Stimulated activated CD8-positive, alpha-beta memory T cell treated with anti-CD3 and anti-CD28 coated beads, Interleukin-2, amount 100 ng/mL, for 48 hours (primary cell): ENCODE measurements at places on chromosomes 4 and X.

- DNase-seq, result no peak
Observed at GRCh38 chr4:33494150-33494549, 2750.2 kb downstream of the ARAP2 start.

- DNase-seq, result no peak
Observed at GRCh38 chrX:152925835-152926234, 28.0 kb downstream of the ZNF185 start.

GRCh38 chr4:90074322-90074886 lies 52.8 kb upstream of the CCSER1 start:
- no peak for DNase-seq

DNA sequence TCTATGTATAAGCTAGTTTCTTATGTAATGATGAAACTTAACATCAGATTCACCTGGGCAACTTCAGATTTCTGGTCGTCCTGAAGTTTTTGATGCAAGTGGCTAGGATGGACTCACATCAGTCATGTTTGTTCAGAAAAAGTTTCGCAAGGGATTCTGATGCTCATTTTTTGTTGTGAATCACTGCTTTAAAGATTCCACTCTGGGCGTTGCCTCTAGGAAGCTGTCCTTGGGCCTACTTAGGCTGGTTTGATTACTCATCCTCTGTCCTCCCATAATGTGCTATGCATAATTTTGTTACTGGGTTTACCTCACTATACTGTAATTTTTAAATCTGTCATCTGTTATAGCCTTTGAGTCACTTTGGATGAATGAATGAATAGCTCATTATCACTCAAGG lies 30.8 kb downstream of the HERC3 start:
- DNase-seq, result no peak

DNA sequence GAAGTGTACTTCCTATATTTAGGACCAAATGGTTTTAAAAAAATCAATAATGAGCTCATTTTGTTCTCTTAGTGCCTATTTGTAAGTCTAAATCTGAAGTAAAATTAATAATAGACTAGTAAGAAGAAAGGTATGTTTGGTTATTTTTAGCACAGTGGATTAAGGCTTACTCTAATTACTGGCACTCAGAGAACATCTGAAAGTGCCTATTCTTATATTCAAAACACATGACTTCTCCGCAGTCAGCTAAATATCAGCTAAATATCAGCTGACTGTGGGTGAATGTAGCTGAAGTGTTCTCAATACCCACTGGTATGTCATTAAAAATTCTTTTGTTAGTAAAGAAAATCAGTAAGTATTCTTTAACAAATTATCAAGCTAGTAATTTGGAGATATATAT lies 6.0 kb downstream of the AP1S2 start:
- DNase-seq, result no peak

- no peak for DNase-seq
Observed at GRCh38 chr4:1014291-1015167, 3.1 kb downstream of the FGFRL1 start.

DNA sequence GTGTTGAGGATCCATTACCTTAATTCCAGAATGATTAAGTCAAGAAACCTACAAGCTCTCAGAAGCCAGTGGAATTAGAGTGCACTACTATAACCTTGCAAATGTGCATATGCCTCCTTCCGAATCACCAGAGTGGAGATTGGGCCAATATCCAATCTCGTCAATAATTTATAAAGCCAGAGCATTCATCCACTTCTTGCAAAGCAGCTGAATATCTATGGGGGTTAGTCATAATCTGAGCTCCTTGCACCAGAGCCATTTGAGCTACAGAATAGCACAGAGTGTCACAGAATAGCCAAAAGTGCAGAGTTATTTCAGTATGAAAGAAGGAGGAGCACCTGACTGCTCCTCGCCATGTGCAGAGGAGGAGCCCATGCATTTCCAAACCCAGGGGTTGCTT lies 69.2 kb upstream of the MTM1 start:
- DNase-seq, result no peak

DNA sequence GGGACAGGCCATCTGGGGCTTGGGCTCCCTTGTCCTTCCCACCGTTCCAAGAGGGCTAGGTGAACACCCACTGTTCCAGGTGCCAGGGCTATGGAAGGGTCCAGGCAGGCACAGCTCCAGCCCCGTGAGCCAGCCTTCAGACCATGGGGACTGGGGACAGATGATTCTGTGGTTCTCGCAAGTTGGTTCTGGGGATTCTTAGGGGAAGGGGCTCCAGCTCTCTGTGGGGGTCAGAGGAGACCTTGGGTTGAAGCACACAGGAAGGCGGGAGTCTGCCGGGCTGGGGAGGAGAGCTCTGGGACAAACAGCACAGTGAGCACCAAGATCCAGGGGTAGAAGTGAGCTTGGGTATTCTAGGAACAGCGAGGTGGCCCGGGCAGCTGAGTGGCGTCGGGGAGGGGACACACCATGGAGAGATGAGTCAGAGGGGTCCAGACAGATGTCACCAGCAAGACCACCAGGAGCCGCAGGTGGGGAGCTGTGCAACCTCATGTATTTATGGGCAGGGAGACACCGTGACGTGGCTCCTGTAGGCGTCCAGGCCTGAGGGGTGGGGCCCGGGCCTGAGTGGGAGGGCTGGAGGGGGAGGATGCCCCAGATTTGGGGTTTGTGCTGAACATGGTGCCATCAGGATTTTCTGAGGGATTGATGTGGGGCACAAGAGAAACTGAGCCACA lies 48.8 kb upstream of the HMX1 start:
- no peak for DNase-seq

DNA sequence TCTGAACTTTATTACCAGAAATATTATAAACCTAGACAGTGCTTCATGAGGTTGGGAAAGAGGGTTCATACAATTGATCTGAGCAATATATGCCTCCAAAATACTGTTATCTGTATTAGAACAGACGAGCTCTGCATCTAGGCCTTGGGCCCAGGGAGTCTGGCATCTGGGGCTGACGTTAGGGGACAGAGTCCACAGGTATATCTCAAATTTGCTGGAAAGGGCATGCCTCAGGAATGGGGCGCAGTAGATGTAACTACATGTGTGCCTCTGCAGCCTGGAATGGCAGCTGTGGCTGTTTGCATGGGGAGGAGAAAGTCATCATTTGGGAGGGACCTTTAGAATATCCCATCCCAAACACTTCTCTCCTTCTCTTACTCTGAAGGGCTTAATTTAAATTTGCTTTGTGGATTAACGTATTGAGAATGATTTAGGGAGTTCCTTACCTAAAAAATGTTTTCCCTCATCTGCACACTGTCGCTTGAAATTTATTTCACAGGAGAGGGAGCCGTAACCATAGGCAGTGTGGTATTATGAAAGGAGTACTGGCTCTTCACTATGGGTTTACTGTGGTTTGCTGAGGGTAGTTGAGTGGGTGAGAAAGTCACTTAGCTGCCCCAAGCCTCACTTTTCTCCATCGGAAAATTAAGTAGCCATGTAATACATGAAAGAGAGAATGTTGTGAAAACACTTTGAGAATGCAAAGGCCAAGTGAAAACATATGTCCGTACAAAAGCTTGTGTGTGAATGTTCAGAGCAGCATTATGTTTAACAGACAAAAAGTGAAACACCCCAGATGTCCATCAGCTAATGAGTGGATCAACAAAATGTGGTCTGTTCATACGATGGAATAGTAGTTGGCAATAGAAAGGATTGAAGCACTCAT lies 5.9 kb downstream of the ADD1 start:
- DNase-seq, result no peak

DNA sequence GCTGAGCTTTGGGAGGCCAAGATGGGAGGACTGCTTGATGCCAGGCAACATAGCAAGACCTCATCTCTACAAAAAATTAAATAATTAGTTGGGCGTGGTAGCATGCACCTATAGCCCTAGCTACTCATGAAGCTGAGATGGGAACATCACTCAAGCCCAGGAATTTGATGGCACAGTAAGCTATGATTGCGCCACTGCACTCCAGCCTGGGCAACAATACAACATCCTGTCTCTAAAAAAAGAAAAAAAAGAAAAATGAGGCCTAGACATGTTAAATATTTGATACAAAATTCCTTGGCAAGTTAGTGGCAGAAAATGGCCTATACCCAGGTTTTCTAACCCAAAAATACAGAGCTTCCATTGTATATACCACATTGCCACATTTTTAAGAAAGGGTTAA lies 88.1 kb upstream of the MAB21L2 start:
- no peak for DNase-seq

DNA sequence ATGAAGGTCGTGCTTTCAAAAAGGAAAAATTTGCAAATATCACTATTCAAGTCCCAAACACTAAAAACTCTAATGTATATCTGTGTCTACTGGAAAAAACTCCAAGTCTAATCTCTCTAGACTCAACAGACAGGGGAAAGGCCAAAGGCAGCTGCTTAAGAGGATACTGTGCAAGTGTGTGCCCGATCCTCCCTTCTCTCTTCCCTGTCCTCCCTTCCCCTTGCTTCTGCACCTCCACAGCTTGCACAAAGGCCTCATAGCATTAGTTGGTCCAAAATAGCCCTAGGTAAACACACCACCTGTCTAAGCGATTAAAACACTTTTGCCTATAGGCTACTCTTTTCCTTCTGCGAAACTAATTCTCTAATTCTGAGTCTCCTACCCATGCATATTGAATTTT lies 10.6 kb downstream of the C4orf54 start:
- no peak for DNase-seq

DNA sequence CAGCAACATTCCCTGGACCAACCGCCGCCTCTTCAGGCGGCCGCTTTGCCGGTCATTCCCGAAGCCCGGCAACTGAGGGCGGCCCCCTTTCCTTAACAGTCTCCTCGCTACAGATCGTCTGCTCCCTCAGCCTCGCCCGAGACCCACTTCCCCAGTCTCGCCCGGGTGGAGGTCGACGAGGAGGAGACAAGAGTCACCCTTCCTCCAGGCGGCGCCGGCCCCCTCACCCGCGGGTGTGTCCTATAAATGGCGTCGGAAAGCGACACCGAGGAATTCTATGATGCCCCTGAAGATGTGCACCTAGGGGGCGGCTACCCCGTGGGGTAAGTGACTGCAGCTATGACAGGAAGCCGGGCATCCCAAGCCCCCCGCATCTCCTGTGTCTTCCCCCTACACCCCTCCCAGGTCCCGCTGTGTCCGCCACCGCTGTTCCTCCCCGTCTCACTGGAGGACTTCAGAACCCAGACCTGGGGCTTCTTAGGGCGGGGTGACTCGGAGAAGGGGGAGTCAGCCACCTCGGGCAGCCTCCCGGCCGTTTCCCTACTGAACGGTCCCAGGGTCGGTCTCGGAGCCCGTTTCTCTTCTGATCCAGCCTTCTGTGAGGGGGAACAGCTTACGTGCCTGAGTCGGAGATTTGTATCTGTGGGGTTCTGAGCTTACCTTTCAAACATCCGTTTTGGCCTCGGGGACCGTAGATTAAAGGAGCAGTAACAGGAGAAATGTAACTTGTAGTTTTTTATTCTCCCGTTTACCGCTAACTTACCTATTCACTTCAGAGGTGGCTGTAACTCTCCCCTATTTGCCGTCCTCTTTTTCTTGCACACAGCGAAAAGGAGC lies 570 bp downstream of the WDR44 start:
- peak; percentile 10 for DNase-seq

- no peak for DNase-seq
Observed at GRCh38 chr4:113179091-113179490, 129.6 kb downstream of the ANK2 start.

DNA sequence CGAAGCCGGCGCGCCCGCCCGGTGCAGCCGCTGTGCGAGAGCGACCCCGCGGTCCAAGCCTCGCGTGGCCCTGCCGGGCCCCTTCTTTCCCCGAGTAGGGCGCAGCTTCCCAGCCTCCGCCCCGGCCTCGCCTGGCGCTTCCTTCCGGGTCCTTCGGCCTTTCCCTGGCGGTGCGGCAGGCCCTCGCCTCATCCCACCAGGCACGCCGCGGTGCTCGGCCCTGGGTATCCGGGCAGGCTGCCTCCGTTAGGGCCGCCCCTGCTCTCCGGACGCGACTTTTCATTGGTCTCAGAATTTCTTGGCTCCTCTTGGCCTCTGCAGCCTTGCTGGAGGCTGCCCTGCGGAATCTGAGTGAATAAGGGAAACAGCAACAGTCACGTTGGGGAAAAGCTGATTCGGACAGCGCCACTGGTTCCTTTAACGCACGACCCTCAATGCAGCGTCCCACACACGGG lies 429 bp downstream of the UVSSA start:
- peak; percentile 32 for DNase-seq

DNA sequence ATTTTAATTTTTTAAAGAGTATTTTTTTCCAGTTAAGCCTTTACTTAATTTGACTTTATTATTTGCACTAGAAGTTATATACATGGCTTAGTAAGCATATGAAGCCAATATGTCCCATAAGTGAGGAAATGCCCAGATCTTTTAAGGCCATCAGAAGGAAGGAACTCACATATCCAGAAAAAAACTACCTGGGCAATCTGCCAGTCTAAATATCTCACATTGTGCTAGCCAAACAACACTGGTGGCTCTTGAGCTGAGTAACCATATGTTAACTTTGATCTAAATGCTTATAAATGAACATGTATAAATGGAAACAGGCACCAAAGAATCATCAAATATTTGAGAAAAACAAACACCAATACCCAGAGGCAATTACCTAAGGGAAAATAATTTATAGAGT lies 138.6 kb upstream of the APOOL start:
- no peak for DNase-seq

DNA sequence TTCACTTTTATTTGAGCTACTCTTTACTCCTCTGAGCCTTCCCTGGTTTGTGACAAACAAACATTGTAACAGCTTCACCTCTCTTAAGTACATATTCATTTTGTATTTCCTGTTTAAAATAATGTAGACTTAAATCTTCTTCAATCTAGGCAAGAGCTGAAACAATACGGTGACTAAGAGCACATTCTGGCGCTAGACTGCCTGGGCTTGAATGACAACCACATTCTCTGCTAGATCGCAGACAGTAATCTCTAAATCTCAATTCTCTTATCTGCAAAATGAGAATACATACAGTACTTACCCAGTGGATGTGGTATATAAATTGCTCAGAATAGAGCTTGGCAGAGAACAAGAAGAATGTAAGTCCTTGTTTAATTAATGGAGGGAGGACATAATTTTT lies 144.8 kb downstream of the ARAP2 start:
- no peak for DNase-seq

- no peak for DNase-seq
Observed at GRCh38 chrX:115584696-115585095, 23.7 kb downstream of the PLS3 start.

- DNase-seq, result no peak
Observed at GRCh38 chrX:36577006-36577405, 431.2 kb upstream of the FAM47C start.

GRCh38 chrX:33171041-33171440 lies 40.3 kb downstream of the DMD start:
- DNase-seq, result no peak

DNA sequence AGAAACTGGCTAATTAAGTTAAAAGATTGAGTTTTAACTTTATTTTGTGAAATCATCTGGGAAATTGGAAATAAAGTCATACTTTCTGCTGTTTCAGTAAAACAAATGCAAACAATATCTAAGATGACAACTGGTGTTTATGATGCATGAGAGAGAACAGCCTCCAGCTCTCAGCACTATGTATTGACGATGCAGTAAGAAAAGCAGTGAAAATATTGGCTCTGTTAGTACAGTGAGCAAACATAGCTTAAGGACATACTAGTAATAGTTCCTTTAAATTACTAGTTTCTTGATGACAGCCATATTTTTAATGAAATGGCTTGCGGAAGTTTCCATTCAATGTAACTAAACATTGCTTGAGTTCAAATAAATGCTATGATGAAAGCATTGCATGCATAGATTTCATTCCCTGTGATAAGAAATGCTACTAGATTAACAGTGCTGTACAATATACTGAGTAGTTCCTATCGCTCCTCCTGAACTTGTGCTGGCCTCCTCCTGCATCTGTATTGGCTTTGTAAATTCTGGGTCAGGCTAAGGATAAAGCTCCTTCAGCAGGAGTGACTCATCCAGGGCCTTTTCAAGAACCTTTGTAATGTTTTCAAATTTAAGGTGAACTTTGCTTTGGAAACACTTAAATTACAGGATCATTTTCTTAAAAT lies 11.6 kb downstream of the ARHGAP24 start:
- no peak for DNase-seq
